Effector memory CD4-positive, alpha-beta T cell (primary cell): ENCODE measurements at places on chromosomes 5 and 9.

GRCh38 chr5:75373862-75374261 lies 36.8 kb downstream of the HMGCR start:
- no peak for DNase-seq

DNA sequence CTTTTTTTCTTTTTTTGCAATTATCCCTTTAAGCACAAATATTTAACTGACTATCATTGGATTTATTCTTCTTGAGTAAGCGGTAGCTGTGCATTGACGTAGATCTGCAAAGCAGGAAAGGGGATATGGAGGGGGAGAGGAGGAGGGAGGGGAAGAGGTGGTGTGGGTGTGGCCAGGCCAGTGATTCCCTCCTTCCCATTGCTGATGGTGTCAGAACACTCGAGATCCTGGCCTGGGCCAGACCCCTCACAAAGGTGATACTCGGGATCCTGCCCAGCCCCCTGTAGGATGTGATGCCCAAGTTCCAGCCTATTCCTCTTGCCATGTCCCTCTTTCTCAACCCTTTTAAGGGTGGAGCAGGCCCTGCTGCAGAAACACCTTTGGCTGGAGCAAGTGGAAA lies 9.9 kb downstream of the SLC36A3 start:
- DNase-seq: no peak

- no peak for DNase-seq
These were observed 48.8 kb downstream of the RAPGEF1 start for GRCh38 chr9:131690941-131691573.

GRCh38 chr5:153496835-153497234 lies 6.4 kb downstream of the GRIA1 start:
- DNase-seq: no peak

DNA sequence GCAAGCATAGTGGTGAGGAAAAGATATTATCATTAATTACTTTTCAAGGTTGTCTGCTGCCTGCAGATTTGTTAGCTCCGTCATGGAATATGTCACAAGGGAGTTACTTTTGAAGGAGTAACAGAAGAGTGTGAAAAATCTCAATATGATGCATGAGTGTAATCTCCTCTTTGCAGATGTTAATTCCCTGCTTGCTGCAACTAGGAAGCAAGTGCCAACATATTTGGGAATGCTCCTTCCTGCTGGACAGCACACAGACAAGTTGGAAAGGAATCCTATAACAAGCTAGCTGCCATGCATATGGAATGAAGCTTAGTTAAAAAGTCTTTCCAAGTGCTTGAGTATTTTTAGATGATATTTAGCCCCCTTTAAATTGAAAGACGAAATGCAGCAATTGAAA lies 2023.6 kb upstream of the CDH6 start:
- DNase-seq: no peak

GRCh38 chr5:154999865-155000264 lies 13.7 kb upstream of the KIF4B start:
- no peak for DNase-seq

DNA sequence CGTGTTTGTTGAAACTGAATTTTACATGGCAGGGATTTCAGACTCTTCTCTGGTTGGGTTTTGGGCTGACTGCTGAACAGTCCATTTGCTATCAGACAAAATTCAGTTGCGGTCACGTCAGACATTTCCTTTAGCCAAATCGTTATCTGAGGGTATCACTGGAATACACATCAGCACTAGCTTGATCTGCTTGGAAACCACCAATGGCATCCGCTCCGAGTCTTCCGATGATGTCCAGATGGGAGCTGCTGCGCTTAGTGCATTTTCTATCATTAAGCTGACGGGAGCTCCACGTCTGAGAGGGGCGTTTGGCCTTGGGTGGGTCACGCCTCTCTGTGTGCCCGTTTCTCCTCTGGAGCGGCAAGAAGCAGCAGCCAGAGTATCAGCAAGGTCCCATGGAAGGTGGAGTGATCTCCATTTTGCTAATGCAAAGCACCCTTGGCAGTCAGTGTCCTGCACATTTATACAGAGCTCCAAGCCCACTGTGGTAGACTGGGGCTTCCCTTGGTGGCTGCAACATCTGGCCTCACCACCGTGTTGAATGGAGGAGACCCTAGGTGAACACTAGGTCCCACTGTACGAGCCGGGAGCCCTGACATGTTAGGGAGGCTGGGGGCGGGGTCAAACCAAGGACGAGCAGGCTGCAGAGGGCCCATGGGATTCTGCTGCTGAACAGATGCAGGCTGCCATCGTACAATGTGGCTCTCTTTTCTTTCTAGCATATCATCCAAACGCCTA lies 134.6 kb upstream of the PHYKPL start:
- no peak for DNase-seq

DNA sequence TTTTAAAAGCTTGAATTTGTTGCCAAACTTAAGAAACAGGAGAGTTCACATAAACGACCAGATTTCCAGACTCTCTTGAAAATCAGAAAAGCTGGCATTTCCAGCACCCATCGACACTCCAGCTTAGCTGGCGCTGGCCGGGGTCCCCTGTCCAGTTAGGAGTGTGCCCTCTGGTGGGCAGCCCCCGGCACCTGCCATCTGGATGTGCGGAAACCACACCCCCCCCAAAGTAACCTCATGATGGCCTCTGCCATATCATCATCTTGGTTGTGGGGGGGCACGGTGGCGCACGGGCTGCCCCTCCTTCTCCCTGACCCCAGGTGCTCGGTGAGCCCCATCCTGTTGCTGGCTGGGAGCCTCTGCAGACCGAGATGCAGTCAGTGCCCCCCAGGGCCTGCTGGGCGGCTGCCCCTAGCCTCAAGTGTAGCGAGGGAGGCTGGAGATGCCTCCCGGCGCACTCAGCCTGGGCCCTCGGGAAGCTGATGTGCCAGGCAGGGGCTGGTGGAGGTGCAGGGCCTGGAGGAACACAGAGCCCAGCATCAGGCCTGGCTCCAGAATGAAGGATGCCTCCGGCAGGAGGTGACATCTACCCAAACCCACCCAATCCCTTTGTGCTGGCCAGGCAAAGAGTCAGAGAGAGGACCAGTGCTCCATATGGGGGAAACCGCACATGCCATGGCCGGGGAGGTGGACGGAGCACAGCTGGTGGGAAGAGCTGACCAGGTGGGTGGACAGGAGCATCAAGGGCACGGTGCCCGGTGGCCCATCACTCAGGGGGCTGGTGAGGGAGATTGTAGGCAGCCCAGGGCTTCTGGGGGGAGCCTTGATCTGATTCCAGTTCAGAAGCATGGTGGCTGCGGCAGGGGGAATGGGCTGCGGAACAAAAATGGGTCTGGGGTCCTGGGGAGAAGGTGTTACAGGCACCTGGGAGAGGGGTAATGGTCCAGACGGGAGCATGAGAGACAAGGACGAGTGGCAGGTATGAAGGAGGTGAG lies 70.6 kb downstream of the ADAMTS2 start:
- DNase-seq: no peak

DNA sequence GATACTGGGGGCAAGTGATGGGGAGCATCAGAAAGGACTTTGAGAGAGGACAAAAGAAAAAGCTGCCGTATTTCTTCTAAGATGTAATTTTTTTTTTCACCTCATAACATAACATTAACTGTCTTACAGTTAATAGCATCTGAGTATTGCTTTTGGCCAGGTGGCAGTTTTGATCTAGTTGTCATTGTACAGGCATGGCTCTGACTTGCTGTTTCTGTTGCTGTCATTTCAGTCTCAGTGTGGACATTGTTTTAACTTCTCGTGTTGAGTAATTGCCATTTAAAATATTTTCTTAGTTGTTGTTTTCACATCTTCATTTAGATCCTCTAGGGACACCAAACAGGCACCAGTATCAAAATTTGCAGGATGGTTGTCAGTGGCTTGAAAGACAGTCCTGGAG lies 12.4 kb downstream of the SMAD5 start:
- DNase-seq: no peak

GRCh38 chr5:33297760-33298216 lies 143.0 kb upstream of the TARS1 start:
- DNase-seq: no peak

GRCh38 chr5:142701673-142702311 lies 15.9 kb upstream of the FGF1 start:
- no peak for DNase-seq

- DNase-seq: no peak
These were observed 64.3 kb upstream of the PCA3 start for GRCh38 chr9:76699971-76700370.

GRCh38 chr5:87383216-87383615 lies 29.5 kb downstream of the CCNH start:
- no peak for DNase-seq

DNA sequence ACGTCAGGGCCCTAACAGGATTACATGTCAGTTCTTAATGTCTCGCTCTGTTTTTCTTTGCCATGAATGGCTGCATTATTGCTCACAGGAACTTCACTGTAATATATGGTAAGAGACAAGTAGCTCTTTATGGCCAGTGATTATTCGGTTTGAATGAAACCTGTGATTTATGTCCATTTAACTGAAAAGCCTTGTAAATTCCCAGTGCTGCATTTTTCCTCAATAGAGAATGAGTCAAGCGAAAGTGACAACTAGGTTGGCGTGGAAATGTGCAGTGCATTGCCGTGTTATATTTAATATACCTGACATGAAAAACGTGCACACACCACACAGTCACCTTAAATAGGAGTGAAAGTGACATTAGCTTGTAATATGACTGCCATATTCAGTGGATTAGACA lies 163.1 kb downstream of the PBX3 start:
- no peak for DNase-seq

GRCh38 chr5:51517838-51518237 lies 134.6 kb downstream of the ISL1 start:
- DNase-seq: no peak

DNA sequence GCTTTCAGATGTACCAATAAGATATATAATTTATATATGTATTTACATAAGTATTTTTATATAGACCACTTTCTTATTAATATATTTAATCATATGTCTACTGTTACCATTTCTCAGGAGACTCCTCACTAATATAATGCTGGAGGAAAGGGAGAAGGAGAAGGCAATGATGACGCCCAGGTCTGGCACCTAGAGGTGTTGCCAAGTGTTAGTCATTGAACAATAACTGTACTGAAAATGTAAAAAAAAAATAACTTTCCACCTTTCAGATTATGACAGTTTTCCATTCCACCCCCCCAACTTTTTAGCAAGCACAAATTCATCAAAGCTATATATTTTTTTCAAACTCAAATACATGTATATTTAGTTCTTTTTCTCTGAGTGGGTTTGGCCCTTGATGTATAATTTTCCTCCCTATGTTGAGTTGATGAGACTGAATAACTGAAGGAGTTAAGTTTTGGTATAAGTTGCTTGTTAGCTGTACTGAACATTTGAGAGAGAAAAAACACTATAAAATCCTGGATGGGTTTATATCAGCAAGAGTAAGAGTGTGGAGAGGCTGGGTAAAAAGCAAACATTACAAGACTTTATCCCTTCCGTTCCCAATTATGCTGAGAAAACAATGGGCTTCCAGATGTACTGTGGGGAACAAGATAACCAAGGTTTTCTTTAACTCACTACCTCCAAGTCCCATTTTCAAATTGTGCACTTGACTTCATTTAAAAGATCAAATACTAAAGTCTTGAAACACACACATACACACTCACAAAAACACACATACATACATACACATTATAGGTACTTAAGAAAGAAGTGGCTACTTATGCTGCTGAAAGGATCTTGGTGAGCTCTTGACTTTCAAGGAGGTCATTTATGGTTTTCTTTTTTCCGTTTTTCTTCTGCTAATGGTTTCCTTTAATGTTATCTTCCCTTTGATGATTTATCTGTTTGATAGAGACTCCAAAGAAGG lies 142.8 kb upstream of the IFNE start:
- no peak for DNase-seq

DNA sequence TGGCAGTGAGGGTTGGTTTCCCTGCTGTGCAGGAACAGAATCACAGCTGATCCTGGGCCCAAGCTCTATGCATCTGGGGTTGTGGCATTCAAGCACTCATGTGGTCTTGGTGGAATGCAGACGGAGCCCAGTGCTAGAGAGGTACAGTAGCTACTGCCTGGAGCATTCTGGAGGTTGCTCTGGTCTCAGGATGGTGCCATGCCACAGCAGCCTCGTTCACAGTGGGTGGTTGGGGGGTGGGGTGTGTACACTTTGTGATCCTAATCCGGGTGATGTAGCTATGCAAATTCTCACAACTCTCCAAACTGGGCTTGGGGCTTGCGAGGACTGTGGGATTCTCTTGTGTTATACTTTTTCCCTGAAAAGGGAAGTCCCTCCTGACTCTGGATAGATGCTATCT lies 45.2 kb downstream of the FGD3 start:
- DNase-seq: no peak

- DNase-seq: no peak
These were observed 23.3 kb upstream of the TGFBI start for GRCh38 chr5:136005476-136005875.

DNA sequence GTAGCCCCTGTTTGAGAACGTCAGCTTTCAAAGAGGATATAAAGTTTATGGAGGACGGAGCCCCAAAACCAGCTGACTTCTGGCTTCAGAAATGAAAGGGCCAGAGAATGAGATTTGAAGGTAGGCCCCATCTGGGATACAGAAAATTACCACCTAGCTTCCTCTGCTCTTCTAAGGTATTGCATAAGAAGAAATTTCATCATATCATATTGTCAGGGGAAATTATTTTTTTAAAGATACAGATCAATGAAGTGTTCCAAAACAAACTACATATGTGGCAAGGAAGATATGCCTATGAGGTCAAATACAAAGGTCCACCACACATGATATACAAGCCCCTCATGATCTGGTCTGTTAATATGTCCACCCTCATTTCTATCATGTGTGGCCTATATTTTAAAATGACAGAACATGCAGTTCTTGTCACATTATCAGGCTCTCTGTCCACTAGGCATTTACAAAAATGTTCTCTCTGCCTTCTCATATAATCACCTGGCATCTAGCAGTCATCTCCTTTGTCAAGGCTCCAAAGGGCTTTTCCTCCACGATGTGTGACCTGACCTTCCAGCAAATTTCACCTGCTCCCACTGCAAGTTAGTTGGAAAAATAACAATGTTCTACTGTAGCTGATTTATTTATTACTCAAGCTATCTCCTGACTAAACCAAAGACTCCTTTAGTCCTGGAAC lies 83.1 kb downstream of the DPYSL3 start:
- DNase-seq: no peak

DNA sequence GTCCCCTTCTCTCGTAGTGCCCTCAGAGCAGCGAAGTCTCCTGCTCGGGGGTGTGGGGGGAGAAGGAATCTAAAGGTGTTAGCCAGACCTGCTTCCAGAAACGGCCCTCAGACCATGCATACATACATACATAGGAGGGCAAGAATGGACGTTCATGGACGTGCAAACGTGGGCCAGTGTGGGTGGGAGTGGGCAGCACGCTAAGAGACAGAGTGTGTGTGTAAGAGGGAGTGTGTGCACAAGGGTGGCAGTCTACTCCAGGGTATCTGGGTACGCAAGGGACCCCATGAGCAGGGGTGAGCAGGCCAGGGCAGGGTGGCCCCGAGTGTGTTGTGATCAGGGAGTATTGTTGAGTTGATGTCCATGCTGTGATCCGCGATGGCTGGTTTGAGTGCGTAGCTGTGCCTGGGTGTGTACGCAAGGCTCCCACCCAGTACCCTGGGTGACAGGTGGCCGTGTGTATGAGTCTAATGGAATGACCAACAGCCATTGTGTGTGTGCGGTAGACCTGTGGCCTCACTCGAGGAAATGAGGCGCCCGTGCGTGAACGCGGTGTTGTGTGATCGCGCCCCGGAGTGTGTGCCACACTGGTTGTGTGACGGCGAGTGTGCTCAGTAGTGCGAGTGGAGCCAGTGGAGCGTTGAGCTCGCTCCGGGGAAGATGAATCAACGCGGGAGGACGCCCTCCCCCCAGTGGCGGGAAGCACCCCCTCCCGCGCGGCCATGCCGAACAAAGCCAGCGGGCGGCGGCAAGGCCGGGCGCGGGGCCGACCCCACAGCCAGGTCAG lies 826 bp downstream of the GPRIN1 start:
- no peak for DNase-seq
